Cardiac atrium fibroblast (primary cell): ENCODE measurements at places on chromosomes 2 and 18. TPM values are rescaled to one million over a fixed set of nuclear protein-coding genes. Genes with fewer than 3 reads are reported as not detected.

Gene MSGN1
- total RNA-seq, result not detected in 2 replicates

Gene FBXO41
- 1.8 and 1.9 TPM in 2 replicates for total RNA-seq

Gene IGFBP2
- total RNA-seq, result 15.9 and 29.8 TPM in 2 replicates

Gene SIX3
- total RNA-seq, result not detected in 2 replicates

Gene NCK2
- 22.8 and 24.7 TPM in 2 replicates for total RNA-seq

Gene NT5C1B
- not detected in 2 replicates for total RNA-seq

Gene C2orf15
- not detected in 2 replicates for total RNA-seq

Gene SPP2
- not detected in 2 replicates for total RNA-seq

Gene CTDP1
- 16.6 and 19.0 TPM in 2 replicates for total RNA-seq

Gene GAL3ST2
- total RNA-seq, result not detected in 2 replicates

Gene CXCR4
- 3.2 and 14.9 TPM in 2 replicates for total RNA-seq

Gene GKN2
- total RNA-seq, result not detected in 2 replicates

Gene KLHL41
- 0.32 and 0.36 TPM in 2 replicates for total RNA-seq

Gene CCDC68
- 5.8 and 6.3 TPM in 2 replicates for total RNA-seq

Gene RAD51AP2
- not detected in 2 replicates for total RNA-seq

Gene MAP3K19
- total RNA-seq, result not detected in 2 replicates

Gene FTCDNL1
- total RNA-seq, result not detected in 2 replicates

Gene DES
- 0.32 TPM in 1 of 2 replicates, not detected in the other for total RNA-seq

Gene ABCG8
- total RNA-seq, result not detected in 2 replicates

Gene KYNU
- not detected in 2 replicates for total RNA-seq

Gene MROH2A
- not detected in 2 replicates for total RNA-seq

Gene DIPK1C
- total RNA-seq, result not detected in 2 replicates

Gene DBI
- total RNA-seq, result 122 and 186 TPM in 2 replicates

Gene PLA2R1
- total RNA-seq, result 12.5 and 15.6 TPM in 2 replicates

Gene ZNF396
- total RNA-seq, result 0.32 and 0.54 TPM in 2 replicates

Gene MEP1B
- total RNA-seq, result not detected in 2 replicates

Gene ZBTB7C
- total RNA-seq, result 0.16 TPM in 1 of 2 replicates, not detected in the other

Gene GFPT1
- 32.5 and 38.6 TPM in 2 replicates for total RNA-seq

Gene ANKRD30BL
- not detected in 2 replicates for total RNA-seq

Gene RIT2
- not detected in 2 replicates for total RNA-seq

Gene RAB6C
- total RNA-seq, result not detected in 2 replicates
